ENCODE measurements at places on chromosomes 12 and 14.

- DNase-seq: no peak
Observed at GRCh38 chr12:95216711-95217376, 423 bp downstream of the FGD6 start.

- DNase-seq: no peak
Observed at GRCh38 chr14:100190126-100190525, 30.7 kb upstream of the DEGS2 start.

DNA sequence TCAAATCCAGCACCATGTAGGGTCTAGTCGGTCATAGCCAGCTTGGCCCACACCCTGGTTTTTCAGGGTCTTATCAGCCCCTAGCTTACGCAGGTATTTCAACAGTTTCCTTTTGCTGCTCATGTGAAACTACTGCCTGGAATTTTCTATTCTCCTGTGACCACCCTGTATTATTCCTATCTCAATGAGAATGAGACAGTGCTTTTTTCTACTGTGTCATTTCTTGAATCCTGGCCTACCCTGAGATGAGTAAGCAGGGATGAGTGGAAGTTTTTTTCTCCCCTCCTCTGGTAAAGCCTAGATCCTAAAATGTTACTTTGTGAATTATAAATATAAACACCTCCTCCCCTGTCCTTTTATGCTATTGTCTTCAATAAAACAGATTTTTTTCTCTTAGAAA lies 62.7 kb upstream of the ARID2 start:
- no peak for DNase-seq

DNA sequence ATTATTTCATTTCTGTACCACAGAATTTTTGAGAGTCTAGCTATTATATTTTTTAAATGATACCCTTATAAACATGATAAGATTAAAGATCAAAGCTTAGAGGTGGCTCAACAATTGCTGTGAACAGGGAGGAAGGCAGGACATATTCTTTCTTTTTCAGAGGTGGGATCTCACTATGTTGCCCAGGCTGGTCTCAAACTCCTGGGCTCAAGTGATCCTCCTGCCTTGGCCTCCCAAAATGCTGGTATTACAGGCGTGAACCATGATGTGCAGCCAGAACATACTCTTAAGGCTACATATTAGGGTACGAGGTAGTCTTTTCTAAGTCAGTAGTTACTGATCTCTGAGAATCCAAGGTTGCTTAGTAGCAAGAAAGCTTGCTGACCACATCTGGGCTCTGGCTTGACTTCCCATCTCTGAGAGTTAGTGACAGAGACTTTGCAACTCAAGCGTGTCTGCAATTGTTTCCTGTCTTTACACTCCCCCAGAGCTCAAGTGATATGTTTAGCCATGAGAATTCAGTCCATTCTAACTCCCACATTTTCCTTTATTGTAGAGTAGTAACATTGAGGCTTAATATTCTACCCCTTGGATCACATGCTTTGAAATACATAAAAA lies 8.6 kb downstream of the RAB5B start:
- no peak for DNase-seq

DNA sequence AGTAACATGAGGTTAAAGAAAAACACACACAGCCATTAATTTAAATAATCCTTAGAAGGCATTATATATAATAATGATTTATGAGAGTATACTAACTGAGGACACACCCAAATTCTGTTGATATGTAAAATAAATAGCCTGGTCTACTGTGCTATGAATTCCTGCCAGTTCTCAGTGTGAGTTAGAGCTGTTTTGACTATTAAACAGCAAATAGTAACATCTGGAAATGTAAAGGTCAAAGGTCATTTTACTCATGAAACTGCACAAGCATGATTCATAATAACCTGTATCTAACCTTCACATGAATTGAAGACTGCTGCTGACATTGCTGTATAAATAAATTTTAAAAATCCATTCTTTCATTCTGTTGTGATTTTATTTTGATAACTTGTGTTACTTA lies 966.7 kb downstream of the SLC6A15 start:
- DNase-seq: no peak

- no peak for DNase-seq
Observed at GRCh38 chr12:118397708-118398440, 21.5 kb downstream of the SUDS3 start.

DNA sequence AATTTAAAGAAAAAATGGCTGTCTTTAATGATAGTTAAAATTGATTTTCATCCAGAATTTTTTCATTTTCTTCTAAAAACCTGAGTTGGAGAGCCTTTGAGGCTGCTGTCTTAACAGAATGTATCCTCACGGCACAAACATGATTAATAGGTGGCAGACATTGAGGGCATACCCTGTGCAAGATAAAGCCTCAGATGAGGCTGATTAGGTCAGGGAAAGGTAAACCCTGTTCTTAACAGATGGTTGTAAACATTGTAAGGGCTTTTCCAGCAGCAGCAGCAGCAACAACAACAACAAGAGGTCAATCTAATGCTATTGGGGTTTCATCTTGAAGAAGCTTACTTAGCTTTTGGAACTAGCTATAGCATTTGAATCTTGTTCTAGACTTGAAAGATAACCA lies 17.4 kb downstream of the GNG2 start:
- no peak for DNase-seq

DNA sequence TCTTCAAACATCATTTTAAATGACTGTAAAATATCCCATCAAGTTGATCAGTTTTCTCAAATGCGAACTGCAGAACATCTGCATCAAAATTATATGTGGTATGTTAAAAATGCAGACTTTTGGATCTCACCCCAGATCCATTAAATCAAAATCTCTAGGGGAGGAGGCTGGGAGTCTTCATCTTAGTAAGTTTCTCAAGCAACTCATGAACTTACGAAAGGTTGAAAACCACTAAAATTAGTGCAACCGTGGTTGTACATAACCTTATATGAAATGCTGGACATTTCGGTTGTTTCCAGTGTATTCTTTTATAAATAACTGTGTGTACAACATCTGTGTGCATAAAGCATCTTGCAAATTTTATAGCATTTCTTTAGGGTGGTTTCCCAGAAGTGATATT lies 39.2 kb downstream of the ZFP36L1 start:
- DNase-seq: no peak

GRCh38 chr12:52427083-52427482 lies 7.1 kb downstream of the KRT75 start:
- no peak for DNase-seq

DNA sequence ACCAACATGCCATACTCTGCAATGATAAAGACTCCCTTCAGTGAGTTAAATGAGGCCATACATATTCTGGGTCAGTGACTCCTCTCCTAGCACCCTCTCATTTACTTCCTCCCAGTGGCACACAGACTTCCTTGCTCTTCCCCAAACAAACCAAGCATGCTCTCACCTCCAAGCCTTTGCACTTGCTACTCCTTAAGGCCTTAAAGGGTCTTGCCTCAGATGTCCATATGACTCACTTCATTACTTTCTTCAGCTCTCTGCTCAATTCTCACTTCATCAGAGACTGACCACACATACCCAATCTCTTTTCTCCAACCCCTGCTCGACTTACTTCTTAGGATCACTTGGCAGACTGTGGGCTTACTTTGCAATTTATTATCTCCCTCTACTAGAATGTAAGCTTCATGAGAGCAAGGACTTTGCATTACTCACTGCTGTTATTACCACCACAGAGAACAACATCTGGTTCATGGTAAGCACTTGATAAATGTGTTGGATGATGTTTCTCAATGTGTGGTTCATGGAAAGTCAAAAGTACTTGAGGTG lies 22.8 kb downstream of the DDX24 start:
- DNase-seq: no peak

GRCh38 chr14:102279282-102279681 lies 25.7 kb downstream of the MOK start:
- DNase-seq: no peak

GRCh38 chr12:109170324-109170723 lies 53.9 kb downstream of the ACACB start:
- DNase-seq: no peak

- no peak for DNase-seq
Observed at GRCh38 chr12:105201299-105201698, 34.7 kb downstream of the APPL2 start.

Measured in stimulated activated CD8-positive, alpha-beta memory T cell treated with anti-CD3 and anti-CD28 coated beads, Interleukin-4, amount 100 ng/mL, for 4 hours (primary cell).